ENCODE measurements at places on chromosomes 3 and 15.

DNA sequence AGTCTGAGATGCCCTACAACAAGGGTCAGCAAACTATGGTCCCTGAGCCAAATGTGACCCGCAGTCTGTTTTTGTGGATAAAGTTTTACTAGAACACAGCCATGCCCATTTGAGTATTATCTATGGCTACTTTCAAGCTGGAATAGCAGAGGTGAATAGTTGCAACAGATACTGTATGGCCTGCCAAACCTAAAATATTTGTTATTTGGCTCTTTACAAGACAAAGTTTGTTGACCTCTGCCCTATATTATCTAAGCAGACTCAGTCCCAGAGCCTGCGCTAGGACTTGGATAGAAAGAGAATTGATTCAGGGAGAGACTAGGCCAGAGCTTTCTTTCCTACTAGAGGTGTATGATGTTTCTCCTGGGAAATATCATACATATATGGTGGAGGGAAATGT lies 81.7 kb upstream of the NMNAT3 start:
- DNase-seq, result no peak

DNA sequence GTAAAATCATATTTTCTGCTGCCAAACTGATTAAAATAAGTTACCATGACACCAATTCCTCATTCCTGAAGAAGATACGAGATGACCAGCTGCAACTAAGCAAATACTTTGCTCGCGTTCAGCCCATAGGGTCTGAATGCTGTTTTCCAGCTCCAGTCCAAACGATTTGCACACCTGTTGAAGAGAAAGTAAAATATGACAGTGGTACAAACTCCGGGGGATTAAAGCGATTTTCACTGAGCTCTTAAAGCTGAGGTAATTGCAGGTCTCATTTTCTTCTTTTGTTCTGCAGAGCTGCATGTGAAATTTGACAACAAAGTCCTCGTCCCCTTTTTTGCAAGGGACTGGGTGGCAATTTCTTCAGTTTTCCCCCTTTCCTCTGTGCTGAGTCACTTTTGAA lies 118.4 kb downstream of the NR2F2 start:
- DNase-seq, result no peak

DNA sequence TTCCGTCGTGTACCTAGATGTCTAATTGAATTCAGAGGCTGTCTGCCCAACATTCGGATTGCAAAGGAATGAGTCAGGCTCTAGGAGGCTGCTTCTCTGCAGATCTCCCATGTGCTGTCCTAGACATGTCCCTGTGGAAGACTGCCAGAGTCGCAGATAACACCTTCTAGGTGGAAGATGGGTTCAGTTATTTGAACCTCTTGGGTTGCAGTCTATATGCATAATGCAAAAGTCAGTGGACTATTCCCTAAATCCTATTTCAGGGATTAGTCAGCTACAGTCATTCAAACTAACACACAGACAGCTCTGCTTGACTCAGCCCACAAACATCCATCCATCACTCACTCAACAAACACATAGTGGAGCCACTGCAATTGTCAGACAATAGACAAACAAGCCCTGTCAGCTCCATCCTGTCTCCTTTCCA lies 300.0 kb upstream of the CTNNB1 start:
- peak; percentile 61 for DNase-seq

- peak; percentile 63 for DNase-seq
These were observed 902.9 kb downstream of the EPHA3 start for GRCh38 chr3:90010341-90010740.

- no peak for DNase-seq
These were observed 136.8 kb upstream of the FOXB1 start for GRCh38 chr15:59867086-59867855.

GRCh38 chr3:120113128-120114116 lies 19.2 kb upstream of the GSK3B start:
- DNase-seq, result peak; percentile 86

GRCh38 chr3:52447512-52448355 lies 2.8 kb upstream of the SEMA3G start:
- no peak for DNase-seq

DNA sequence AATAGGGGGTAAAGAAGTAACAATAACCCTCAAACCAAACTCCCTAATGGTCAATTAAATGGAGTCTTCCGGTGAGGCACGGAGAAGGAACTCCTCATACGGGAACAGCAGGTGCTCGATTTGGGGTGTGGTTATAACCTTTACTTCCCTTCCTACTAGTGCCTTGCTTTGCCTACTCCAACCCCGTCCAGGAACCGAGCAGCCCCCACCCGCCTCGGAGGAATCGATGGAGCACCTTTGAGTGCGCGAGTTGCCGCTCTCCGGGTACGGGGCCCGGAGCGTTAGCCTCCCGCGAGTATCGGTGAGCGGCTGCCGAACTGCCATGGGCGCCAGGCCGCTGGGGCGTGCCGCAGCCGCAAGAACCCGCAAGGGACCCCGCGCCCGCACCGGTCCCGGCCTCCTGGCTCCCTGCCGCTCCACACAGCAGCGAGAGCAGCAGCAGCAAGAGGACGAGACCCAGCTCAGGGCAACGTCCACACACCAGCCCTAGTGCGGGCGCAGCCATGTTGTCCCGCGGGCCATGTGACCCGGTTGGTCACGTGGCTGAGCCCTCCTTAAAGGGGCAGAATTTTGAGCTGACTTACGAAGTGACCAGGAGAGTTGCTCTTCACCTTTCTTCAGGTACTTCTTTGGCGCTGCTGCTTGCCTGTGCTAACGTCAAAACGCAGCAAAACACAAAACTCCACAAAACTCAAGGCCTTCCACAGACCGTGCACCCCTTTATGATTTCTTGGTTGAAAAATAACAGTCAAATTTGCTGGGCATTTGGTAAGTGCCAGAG lies at the start of gene SUMF1:
SUMF1 (minus strand) TSS at position 529 of the 781 bp plus-strand sequence; CDS start at position 505, 24 bp downstream.
- DNase-seq, result peak; percentile 73

GRCh38 chr3:169508426-169508825 lies 155.1 kb downstream of the MECOM start:
- DNase-seq, result no peak

GRCh38 chr15:78492872-78493271 lies 14.5 kb upstream of the HYKK start:
- peak; percentile 62 for DNase-seq

DNA sequence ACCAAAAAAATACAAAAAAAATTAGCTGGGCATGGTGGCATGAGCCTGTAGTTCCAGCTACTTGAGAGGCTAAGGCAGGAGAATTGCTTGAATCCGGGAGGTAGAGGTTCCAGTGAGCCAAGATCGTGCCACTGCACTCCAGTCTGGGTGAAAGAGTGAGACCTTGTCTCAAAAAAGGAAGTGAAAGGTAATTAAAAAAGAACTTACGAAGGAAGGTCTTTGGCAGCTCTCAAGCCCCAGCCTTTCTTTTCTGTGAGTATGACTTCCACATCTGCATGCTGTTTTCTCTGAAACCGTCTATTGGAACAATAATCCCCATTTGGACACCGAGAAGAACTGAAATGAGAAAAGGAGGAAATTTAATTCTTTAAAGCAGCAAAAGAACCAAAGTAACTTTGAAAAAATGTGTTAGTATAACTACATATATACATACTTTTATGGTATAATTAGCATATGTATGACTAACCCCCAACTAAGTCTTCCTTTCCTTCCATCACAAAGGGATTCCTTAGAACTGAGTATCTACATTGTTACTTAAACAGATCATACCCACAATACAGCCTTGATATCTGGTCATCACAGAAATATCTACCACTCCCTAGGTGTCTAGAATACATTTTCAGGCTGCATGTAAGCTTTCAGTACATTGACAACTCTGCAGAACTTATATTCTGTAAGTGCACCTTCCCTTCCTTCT lies 50.1 kb downstream of the SETD2 start:
- DNase-seq, result peak; percentile 62

DNA sequence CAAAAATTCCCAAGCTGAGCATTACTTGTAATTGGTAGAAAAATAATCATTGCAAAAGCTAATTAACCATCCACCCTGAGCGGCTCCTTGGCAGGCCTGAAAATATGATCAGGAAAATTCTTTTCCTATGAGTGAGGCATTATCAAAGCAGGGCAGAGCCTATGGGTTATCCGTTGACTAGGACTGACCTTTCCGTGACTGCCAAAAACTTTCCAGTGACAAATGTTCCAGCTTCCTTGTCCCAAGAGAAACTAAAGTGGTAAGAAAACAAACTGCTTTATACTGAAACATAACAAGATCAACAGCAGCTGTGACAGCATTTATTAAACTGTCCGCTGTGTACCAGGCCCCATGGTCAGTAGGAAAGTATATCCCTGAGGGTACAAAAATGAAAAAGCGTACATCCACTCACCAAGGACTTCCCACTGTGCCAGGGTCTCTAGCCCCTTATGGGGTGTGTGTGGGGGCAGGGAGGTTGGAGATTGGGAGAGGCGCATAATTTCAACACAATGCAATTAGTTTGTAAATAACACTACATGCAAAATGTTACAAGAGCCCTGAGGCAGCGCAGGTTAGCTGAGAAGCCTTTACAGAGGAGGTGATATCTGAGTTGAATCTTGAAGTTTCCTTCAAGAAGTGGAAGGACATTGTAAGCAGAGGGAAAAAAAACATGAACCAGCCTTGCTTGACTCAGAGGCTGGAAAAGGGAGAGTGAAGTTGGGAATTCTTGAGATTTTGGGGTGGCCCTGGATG lies 8.5 kb downstream of the LIPC start:
- DNase-seq, result peak; percentile 80

GRCh38 chr3:80263260-80263659 lies 495.5 kb upstream of the ROBO1 start:
- DNase-seq, result no peak

DNA sequence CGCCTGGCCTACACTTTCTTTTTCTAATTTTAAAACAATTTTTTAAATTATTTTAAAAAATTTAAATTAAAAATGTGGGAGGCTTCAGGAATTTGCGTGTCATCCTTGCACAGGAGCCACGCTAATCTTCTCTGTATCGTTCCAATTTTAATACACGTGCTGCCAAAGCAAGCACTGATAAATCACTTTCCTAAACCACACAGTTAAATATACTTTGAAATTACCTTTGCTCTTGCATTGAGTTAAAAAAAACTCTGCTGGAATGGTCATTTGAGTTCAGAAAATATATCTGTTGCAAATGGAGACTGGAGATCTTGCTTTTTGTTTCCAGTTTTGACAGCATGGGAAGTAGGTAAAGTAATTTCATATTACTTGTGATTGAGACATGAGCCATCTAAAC lies 23.6 kb downstream of the GATM start:
- no peak for DNase-seq

- no peak for DNase-seq
These were observed 15.2 kb downstream of the QTRT2 start for GRCh38 chr3:114071786-114072185.

GRCh38 chr3:82293867-82294266 lies 532.4 kb upstream of the GBE1 start:
- no peak for DNase-seq

- no peak for DNase-seq
These were observed 34.4 kb upstream of the TNIK start for GRCh38 chr3:171494457-171495109.

- no peak for DNase-seq
These were observed 84.0 kb upstream of the PRR20G start for GRCh38 chr3:127371846-127372245.

DNA sequence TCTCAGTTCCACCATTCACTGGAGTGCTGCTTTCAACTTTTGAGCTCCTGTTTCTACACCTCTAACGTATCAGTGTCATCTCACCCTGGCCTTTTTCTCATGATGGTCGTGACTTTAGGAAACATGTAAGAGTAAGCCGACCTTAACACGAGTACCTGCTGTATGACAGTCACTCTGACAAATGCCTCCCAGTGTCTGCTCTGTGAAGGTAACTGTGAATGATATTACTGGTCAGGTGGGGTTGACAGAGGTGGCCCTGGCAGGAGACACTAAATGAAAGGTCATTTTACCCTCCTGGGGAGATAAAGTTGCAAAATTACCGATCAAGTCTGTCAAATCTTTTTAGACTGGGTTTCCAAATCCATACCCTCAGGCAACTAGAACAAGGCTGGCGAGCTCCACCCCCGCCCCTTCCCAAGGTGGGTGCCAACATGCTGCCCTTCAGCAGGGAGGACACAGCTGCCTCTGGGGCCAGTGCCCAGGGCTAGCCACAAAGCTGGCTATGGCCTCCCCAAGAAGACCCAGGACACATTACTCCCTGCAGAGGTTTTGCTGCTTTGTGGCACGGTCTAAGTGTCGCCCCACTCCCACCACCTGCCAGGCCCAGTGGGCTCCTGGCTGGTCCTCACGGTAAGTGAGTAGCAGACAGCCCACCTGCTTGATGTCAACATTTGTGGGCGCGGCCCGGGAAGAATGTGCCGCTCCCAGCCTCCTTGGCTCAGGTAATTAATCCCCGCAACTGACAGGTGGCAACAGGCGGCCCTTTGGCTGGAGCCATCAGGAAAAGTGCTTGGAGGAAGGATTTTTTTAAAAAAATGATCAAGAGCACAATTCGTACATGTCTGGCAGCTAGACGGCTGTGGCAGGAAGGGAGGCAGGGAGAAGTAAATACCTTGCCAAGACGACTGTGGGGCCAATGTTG lies 211.8 kb downstream of the TP63 start:
- no peak for DNase-seq

GRCh38 chr3:186277268-186277909 lies 84.6 kb downstream of the DGKG start:
- peak; percentile 82 for DNase-seq

DNA sequence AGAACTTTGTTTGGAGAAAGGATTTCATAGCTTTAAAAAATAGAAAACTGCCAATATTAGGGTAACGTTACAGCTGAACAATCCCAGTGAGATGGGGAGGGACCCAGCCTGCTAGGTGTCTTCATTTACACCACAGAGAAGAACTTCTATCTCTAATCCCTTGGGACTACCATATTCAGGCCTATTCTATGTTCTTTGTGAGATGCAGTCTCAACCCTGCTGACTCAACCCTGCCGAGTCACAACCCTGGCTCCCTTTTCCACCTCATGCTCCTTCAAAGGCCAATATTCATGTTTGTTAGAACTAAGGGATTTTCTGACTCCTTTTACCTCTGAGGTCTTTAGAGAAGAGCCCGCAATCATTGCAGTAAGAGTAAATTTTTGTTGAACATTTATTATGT lies 350.5 kb downstream of the EPHB1 start:
- peak; percentile 53 for DNase-seq

DNA sequence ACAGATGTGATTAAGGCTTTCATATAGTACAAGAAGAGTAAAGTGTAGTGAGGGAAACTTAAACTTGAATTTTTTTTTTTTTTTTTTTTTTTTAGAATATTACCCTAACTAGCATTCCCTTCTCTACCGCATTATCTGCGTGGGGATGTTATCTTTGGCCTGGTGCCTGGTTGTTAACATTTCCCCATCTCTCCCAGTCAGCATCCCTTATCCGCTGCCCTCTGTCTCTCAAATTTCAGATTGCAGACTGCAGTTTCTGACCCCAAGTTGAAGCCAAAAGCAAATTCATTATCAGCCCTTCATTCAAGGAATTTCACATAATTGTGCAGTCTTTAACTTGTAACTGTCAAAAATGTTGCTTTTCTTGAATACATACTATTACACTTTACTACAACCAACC lies 353.0 kb downstream of the PLOD2 start:
- DNase-seq, result peak; percentile 54

Data from fibroblast of mammary gland (primary cell).